ENCODE measurements at places on chromosomes 2 and 18.

DNA sequence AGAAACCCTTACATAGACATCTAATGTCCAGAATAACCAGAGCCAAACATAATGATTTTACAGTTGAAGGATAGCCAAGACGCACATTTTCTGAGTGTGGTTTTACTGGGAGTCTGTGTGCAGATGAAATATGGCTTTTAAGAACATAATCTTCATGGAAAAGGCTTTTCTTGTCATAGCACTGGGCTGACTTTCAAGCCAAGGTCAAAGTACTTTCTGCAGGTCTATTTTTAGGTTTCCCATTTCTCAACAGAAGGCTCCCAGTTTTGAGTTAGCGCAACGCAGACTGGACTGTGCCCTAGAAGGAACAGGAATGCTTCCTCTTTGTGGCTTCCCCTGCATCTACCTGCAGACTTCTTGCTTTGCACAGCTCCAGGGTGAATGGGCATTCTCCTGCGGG is 92.3 kb upstream of the UPP2 start:
- DNase-seq, result no peak

GRCh38 chr2:28687171-28687570 is 64.5 kb upstream of the PPP1CB start:
- no peak for DNase-seq

GRCh38 chr18:6370886-6371635 is 43.6 kb downstream of the L3MBTL4 start:
- no peak for DNase-seq

DNA sequence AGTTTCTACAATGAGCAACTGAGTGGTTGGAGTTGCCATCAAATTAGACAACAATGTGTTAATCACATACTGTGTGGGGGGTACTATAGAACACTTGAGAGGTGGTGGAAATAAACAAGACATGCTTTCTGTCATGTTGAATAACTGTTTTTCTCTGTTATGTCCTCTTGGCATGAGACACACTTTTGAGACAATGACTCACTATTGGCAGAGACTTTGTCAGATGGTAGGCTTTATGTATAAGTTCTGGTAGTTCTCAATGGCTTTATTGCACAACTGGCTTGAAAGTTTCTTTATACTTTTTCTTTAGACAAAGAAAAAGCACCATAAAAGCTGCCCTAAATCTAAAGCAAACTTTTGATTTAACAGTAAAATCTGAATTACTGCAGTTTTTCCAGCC is 578.7 kb downstream of the ADCYAP1 start:
- no peak for DNase-seq

DNA sequence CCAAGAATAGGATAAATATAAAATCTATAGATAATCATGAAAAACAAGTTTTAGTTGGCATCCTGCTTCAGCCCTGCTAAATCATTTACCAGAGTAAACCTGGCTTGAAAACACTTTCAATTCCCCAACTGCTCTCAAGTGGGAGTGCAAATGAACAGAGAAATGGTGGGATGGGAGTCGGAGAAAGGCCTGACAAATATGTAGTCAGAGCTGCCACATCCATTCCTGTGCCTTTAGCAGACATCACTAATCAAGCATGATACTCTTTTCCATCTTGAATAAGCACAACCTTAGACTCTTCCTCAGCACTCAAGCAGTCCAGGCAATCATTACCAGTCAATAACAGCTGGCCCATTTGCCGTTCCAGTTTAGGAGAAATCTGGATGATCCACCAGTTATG is 101.3 kb downstream of the ANKRD44 start:
- DNase-seq, result no peak

DNA sequence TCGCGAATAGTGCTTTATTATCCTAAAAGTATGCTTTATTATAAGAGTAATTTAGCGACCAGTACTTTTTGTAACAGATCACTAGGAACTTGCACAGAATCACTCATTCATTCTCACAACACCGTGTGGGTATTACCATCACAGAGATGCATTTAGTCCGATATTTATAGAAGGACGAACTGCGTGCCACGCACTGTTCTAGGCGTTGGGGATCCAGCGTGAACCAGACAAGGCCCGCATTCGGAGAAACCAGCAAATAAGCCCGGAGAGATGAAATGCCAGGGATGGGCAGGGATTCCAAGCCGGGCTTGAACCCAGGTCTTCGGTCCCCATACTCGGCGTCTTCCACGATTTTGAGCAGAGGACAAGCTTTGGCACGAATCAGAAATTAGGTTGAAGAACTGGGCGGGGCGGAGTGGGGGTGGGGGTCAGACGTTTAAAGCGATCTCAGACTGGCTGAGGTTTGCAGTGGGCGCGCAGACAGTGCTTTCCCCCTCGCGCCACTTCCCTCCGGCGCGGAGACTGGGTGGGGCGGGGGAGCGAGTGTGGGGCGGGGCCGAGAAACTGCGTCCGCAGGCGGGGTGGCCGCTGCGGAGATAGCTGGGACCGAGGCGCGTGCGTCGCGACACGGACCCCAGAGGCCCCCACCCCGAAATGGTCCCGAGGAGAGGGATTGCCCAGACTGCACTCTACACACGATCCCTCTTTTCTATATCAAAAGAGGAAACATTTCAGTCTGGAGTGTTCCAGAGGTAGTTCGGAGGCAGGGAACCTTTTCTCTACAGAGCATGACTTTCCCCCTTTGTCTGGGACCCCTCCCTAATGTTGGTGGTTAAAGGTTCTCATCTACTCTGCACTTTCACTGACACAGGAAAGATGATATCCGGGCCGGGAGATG is 1.1 kb upstream of the CXCR4 start:
- DNase-seq, result no peak

GRCh38 chr2:118667348-118667747 is 180.1 kb downstream of the EN1 start:
- DNase-seq, result no peak

GRCh38 chr18:37505321-37505720 is 60.3 kb downstream of the CELF4 start:
- DNase-seq, result no peak

DNA sequence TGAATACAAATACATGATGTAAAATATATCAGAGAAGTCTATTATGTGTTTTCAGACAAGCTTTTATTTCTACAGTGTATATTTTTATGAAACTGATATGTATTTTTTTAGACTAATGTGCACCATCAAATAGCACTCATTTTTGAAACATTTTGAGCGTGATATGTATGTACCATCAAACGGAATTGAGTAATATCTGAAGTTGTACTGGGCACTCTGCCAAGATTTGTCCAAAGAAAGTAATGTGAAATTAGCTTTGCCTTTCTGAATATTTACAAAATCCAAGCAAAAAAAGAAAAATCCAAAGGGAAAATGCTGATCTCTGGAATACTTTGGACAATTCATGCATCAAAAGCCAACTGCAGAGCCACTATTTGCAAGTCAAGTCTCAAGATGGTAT is 972.0 kb downstream of the DPP10 start:
- no peak for DNase-seq

GRCh38 chr2:26640331-26640745 is 828 bp downstream of the CIB4 start:
- no peak for DNase-seq

- no peak for DNase-seq
Observed at GRCh38 chr2:19649785-19650380, 251.9 kb downstream of the TTC32 start.

GRCh38 chr2:236175548-236176150 is 7.5 kb upstream of the GBX2 start:
- DNase-seq, result no peak

- no peak for DNase-seq
Observed at GRCh38 chr2:233442028-233442310, 87.7 kb downstream of the DGKD start.

DNA sequence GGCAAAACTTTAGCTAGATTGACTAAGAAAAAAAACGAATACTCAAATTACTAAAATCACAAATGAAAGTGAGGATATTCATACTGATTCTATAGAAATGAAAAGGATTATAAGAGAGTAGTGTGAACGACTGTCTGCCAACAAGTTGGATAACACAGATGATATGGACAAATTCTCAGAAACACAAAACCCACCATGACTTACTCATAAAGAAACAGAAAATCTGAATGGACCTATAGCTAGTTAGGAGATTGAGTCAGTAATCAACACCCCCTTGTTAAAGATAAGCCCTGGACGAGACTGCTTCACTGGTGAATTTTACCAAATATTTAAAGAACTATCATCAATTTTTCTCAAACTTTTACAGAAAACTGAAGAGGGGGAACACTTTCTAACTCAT is 108.8 kb upstream of the TMEM200C start:
- no peak for DNase-seq

DNA sequence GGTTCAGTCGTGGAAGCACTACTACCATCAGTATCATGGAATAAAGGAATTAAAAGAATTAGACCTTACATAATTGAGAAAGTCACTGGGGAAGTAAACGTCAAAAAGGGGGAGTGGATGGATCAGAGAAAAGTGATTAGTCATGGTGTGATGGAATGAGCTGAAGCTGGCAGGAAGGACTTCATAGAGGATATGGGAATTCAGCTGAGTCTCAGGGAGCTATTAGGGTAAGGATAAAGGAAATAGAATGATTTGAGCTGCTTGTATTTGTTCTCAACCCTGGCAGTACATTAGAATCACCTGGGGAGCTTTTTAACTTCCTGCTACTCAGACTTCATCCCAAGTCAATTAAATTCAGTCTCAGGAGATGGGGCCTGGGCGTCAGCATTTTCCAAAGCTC is 53.4 kb upstream of the SETBP1 start:
- DNase-seq, result no peak

DNA sequence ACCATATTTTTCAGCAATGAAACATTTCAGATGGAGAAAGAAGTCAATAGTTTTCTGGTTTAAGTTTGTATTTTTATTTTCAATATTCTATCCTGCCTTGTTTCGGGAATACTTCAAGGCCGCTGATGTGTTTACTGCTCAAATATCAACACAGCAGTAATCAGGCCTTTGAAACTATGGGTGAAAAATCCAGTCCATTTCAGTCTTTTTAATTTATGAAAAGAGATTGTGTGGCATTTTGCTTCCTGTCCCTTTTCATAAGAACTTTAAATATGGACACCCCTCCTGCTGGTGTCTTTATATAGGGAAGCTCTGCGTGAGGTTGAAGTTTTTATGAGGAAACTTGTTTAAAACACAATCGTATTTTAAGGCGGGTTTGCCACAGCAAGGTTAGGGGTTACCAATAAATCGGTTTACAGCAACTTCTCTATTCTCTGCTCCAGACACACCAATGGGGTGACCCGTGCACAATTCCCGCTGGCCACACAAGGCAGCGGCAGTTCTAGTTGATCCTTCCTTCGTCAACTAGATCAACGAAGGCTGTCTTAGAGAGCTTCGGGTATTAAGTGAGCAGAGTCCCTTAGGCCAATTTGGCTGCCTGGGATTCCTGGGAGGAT is 1.2 kb upstream of the TANC1 start:
- DNase-seq, result no peak

DNA sequence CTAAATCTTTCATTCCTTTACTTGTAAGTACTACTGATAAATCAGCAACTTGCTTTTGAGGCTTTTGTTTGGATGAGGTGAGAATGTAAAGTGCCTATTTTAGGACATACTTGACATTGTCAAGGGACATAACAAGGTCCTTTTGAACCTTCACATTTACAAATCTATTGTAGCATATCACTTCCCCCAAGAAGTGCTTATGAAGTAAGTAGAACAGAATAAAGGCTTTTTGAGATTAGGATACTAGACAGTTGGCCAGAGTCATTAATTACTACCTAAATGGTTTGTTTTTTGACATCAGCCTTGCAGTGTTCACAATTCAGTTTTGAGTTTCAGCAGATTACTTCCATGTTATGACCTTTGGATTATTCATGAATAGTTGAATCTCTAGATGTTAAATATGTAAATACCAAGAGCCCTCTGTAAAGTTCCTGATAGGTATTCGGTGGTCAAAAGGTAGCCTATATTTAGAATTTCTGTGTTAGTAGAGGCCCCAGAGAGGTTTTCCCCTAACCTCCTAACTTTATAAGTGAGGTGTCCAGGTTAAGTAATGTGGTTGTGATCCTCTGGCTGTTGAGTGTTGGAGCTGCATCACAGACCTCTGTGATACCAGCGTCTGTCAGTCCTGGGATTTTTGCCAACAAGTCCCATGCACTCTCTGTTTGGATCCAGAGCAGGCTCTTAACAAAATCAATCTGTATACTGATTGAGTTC is 67.2 kb downstream of the LCLAT1 start:
- DNase-seq, result no peak

DNA sequence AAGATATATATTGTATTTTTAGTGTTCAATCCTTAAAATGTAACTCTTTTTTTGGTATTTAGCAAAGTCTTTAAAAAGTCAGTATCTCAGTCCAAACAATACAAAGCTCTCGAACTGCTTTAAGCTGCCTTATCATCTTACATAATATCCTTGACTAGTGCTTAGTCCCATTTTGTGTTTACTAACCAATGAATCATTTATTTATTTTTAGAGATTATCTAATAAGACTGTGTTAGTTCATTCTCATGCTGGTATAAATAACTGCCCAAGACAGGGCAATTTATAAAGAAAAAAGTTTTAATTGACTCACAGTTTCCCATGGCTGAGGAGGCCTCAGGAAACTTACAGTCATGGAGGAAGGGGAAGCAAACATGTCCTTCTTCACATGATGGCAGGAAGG is 248.3 kb upstream of the KYNU start:
- DNase-seq, result no peak

DNA sequence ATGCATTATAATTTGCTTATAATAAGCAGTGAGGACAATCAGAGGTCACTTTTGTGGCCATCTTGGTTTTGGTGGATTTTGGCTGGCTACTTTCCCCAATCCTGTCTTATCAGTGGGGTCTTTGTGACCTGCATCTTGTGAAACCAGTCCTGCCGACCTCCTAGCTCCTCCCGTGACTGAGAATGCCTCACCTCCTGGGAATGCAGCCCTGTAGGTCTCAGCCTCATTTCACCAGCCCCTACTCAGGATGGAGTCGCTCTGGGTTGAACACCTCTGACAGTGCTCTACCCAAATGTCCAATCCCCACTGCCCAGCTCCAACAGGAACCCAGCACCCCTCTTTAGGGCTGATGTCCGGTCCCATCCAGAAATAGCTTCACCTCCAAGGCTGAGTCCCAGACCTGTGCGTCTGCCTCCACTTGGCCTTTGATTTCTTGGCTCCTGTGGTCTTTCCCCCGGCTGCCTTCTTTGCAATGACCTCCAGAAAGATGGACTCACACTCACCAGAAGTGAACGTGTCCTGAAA is 31.3 kb upstream of the PXDN start:
- no peak for DNase-seq

DNA sequence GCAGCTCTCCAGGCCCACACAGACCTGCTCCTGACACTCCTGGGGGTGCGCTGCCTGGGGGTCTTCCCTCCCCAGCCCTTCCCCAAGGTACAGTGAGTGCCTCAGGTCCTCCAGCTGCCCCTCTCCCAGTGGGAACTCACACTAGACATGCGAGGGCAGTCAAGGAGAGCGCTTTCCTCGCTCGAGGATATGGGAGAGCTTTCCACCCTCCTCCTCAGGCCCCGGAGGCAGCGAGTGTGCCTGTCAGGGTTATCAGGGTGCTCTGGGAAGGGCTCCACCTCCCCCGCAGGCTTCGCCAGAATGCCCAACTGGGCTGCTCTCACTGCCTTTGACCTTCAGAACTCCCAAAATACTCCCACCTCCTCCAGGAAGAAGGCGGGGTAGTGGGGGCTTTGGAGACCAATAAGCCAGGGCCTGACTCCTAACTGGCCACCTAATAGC is 85.7 kb upstream of the LAPTM4A start:
- no peak for DNase-seq
